NB4 (cell line): ENCODE measurements at places on chromosomes 3 and 15.

DNA sequence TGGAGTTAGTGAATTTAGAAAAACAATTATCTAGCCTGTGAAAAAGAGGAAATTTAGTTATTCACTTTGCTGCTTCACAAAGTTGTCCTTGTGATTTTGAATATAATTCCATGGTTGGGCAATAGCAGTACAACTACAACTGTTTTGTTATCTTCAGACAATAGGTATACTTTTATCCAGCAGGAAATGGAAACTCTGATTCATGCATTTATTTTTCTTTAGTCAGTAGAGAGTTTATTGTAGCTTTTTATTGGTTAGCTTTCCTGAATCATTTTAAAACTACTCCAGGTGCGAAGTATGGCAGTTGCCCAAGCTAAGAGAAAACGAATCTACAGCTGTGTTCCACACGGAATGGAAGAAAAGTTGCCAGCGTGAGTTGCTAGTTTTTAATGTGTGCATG lies 80.3 kb downstream of the TM4SF4 start:
- DNase-seq = no peak

DNA sequence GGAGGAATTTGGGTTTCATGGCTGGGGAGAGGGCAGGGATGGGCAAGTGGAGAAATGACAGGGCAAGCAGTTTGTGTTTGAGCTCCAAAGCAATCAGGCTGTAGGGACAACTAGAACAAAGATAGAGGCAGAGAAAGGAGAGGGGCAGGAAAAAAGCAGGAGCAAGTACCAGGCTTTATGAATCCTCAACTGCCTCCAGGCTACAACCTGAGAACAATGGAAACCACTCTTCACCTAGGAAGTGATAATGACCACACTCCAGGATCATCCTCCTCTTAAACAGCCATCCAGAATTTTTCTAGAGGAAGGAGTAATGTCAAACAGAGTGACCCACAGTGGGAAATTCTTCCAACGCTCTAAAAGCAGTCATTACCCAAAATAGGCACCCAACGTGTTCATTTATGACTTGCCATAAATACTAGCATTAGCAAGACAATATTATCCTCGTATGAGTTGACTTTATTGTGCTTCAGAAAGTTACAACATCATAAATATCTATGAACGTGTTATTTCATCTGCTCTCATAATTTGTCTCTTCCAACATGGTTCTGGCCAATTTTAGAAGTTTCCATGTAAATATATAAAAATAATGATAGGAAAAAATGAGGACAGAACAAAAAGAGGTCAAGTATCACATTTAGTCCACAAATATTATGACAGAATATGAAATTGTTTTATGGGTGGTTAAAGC lies 50.5 kb downstream of the TNFAIP8L3 start:
- DNase-seq = no peak

GRCh38 chr3:101202640-101203039 lies 117.7 kb downstream of the IMPG2 start:
- DNase-seq = peak; percentile 3

- no peak for DNase-seq
Measured at GRCh38 chr3:187639927-187640568, 30.1 kb downstream of the SST start.

- no peak for DNase-seq
Measured at GRCh38 chr3:49903451-49904424, at the start of gene MST1R. TSS of gene MST1R (minus strand) at chr3:49903873. CDS start at chr3:49903609, 264 bp downstream.

GRCh38 chr15:61195116-61196002 lies 33.7 kb downstream of the RORA start:
- DNase-seq = peak; percentile 34

GRCh38 chr3:38579141-38579540 lies 70.3 kb downstream of the SCN5A start:
- DNase-seq = no peak

DNA sequence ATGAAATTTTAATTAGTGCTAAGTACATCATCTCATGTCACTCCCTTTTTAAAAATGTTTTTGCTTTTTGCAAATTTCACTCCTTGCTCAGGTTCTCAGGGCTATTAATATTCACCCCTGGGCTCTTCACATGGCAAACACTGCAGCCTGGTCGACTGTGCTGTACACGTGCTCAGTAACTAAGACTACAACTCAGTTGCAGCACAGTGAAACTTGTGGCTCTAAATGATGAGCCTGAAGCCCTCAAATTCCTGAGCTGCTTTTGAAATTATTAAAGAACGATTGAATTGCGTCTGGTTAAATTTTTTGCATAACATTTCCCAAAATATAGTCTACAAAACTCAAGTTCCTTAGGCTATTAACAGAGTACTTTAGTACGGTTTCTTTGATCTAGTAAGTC lies 159.3 kb upstream of the C2CD4B start:
- no peak for DNase-seq

- no peak for DNase-seq
Measured at GRCh38 chr3:182142928-182143327, 431.2 kb downstream of the SOX2 start.

GRCh38 chr15:66830358-66830757 lies 128.3 kb downstream of the SMAD6 start:
- DNase-seq = peak; percentile 19

DNA sequence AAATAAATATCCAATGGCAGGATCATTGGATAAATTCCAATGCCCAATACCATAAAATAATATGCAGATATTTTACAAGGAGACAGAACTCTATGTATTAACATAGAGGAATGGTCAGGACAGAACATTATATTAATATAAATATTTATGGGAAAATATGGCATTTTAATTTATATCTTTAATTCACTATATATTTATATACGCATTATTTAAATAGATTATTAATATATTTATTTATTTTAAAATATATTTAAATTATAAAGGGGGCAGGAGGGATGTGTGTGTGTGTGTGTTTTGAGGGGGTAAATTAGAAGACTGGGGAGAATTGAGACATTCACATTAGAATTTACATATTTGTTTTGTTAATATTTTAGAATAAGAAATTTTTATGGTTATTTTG lies 31.6 kb upstream of the CNTN3 start:
- DNase-seq = no peak
